ENCODE measurements at places on chromosomes 6 and 20. TPM values are rescaled to one million over a fixed set of nuclear protein-coding genes. Genes with fewer than 3 reads are reported as not detected.
A peak's percentile ranks its signal among the peaks of the same experiment; 100 is the strongest.

The ASIP gene
- not detected for total RNA-seq

The SEL1L2 gene
- not detected for total RNA-seq

The ISM1 gene
- total RNA-seq: not detected

The SAMD3 gene
- 9.1 TPM for total RNA-seq

The POLR1H gene
- 18.3 TPM for total RNA-seq

- peak; percentile 20 for DNase-seq
Measured at GRCh38 chr20:29079769-29080690, 2177.4 kb upstream of the DEFB115 start.

DNA sequence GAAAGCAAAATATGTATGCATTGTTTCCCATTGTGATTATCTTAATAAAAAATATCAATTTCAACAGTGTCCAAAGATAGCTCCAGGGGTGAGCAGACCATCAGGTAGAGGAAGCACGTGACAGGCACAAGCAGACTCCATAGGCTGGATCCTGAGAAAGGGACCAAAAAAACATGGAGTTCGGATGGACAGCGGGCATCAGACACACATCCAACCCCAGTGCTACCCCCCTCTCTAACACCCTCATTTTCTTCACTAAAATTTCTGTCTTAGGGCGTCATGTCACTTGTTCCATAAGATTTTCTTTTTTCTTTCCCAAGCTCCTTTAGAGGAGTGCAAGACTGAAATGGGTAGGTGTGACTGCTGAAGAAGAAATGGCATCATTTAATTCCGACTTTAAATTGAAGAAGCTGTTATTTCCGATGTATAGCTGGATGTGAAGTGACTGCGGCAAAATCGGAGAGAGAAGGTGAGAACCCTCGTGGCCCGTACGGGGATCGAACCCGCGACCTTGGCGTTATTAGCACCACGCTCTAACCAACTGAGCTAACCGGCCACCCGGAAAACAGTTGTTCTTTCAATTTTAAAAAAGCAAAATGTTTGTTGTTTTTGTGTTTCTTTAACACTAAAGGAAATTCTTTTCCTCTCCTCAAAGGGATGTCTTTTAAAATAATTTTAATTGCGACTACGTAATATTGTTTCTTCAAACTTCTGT lies 10.3 kb upstream of the PRSS16 start:
- peak; percentile 56 for DNase-seq

DNA sequence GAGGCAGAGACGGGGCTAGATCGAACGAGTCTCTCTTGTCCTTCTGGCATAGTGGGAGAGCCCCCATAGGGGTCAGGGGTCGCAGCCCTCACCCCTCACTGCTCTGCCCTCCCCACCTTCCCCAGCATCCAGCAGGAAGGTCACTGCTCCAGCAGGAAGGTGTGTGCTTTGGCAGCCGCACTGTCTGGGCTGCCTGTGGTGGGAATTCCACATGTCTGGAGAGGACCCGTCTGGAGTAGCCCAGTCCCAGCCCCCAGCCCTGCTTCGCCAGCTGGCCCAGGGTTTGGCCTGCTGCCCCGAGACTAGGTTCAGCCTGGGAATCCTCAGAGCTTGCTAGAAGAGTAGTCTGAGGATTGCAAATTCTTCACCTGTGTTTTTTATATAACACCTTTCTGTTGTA lies 2.5 kb upstream of the R3HDML start:
- DNase-seq: no peak

- no peak for DNase-seq
Measured at GRCh38 chr20:24816431-24816830, 132.6 kb upstream of the CST7 start.

- no peak for DNase-seq
Measured at GRCh38 chr6:112181130-112181529, 73.2 kb downstream of the LAMA4 start.

DNA sequence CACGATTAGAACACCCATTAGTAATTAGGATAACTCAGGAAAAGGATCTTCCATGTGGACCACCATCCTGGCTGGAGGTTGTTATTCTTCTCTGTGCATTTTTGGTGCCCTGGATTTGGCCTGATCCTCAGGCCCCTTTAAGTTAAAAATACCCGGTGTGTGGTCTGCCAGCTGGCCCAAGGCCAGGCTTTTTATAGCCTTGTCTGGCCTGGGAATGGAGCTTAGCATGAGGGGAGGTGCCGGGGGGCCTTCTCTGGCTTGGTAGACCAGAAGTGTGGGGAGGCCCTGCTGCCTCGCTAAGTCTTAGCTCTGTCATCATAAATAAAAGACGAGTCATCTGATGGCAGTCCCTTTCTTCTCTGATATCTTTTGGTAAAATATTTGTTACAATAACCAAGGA lies 71.4 kb downstream of the ARID1B start:
- DNase-seq: peak; percentile 61

- no peak for DNase-seq
Measured at GRCh38 chr20:40449974-40450616, 238.9 kb downstream of the MAFB start.

GRCh38 chr6:131819572-131820124 lies 11.8 kb downstream of the ENPP1 start:
- peak; percentile 95 for DNase-seq

- DNase-seq: no peak
Measured at GRCh38 chr6:163136681-163137397, 277.7 kb upstream of the QKI start.

DNA sequence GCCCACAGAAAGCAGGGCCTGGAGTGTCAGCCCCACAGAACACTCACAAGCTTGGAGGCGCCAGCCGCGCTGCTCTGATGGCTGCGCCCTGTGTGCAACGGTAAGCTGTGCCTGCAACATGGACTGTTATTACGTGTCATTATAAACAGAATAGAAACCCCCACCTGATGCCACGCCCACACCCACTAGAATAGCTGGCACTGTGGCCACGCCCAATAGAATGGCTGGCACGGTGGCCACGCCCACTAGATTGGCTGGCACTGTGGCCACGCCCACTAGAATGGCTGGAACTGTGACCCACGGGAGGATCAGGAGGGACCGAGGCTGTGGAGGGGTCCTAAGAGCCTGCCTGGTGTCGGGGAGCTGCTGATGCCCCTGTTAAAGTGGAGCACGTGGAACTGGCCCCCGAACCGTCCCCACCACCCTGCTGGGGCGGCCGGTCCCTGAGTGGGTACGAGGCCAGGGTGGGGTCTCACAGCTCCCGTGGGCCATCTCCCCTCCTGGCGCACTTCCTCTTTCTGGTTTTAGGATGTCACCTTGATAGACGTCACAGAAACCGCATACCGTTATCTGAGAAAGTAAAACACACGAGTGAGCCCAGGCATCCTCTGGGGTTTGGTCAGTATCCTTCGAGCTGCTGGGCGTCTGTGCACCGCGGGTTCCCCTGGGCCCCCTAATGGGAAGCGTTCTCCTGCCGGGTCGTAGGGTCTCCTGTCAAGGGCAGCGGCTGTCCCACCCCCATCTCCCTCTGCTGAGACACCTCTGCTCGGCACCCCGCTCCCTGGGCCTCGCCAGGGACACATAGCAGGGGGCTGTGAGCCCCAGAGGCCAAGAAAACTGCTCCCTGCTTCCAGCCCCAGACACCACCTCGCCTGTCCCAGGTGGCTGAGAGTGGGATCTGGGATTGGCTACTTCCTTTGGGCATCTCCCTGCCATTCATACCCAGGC lies 25.4 kb downstream of the SLC17A9 start:
- no peak for DNase-seq

- DNase-seq: no peak
Measured at GRCh38 chr6:21476112-21476511, 117.4 kb upstream of the SOX4 start.

GRCh38 chr6:21891080-21891479 lies 297.5 kb downstream of the SOX4 start:
- no peak for DNase-seq

- DNase-seq: no peak
Measured at GRCh38 chr6:153301602-153302001, 170.5 kb upstream of the RGS17 start.

Data from fibroblast of the aortic adventitia (primary cell).